ENCODE measurements at places on chromosomes 7 and 10.

DNA sequence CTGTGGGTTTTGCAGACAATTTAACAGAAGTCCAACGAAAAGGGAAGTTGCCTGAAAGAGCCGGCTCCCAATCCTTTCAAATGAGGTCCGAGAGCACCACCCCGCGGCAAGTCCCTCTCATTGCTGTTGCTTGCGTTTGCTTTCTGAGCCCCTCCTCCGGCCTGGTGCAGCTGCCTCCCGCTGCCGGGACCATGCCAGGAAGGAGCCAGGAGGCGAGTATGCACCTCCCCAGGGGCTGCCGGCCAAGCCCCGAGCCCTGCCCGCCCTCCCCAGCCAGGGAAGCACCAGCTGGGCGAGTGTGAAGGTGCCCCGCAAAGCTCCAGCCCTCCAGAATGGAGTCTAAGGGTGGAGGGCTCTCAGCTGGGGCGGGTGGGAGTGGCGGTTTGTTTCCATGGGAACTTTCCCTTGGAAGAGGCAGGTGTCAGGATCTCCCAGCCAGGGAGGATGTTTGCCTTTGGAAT, 25.8 kb upstream of the PPP2R2D start:
- no peak for DNase-seq

- no peak for DNase-seq
Observed at GRCh38 chr7:142961973-142962926, at the start of gene KEL. Gene KEL (minus strand): TSS chr7:142962363. CDS start chr7:142962206, 157 bp downstream.

DNA sequence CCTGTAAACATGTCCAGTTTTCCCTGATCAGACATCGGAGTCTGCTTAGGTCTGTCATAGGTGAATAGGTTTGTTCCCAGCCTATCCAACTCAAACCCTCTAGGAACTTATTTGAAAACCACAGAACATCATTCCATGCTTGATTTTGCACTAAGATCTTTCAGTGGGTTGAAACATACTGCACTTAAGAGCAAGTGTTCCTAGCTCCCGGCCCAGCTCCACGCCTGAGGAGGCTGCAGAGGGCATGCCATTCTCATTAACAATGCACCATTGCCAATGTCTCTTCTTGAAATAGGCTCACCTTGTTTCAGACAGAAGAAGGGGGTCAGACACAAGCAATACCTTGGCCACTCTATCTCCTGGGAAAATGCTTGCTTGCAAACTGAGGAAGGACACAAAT, 78.0 kb upstream of the EGR2 start:
- no peak for DNase-seq

- no peak for DNase-seq
Observed at GRCh38 chr7:45026984-45027773, 27.2 kb downstream of the CCM2 start.

GRCh38 chr10:95790982-95791381, 35.0 kb downstream of the ENTPD1 start:
- DNase-seq: no peak

GRCh38 chr7:21383227-21384220, 44.4 kb upstream of the SP4 start:
- DNase-seq: no peak

GRCh38 chr7:85456254-85456653, 269.4 kb upstream of the SEMA3D start:
- DNase-seq: no peak

DNA sequence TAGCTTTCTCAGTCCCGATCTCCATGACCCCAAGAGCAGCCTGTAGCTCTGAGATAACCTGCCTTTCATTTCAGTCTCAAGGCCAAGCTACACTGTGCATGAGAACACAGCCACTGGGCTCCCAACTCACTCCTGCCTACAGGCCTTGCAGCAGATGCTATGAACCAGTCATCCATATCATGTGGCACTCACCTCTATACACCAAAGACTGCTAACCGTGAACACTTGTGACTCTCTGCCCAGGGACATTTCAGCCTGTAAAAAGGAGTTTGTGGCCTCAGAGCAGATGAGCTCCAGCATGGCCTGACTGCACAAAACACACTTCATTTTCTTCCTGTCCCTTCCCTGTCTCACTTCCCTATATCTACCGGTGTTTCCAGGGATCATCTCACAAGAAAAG, 56.9 kb upstream of the NPY start:
- DNase-seq: no peak

GRCh38 chr7:143987513-143987912, 12.6 kb upstream of the OR6B1 start:
- no peak for DNase-seq
